Stimulated activated CD4-positive, alpha-beta T cell treated with anti-CD3 and anti-CD28 coated beads, TNF-alpha, amount 100 ng/mL, for 4 hours (primary cell): ENCODE measurements at places on chromosomes 4 and X.

DNA sequence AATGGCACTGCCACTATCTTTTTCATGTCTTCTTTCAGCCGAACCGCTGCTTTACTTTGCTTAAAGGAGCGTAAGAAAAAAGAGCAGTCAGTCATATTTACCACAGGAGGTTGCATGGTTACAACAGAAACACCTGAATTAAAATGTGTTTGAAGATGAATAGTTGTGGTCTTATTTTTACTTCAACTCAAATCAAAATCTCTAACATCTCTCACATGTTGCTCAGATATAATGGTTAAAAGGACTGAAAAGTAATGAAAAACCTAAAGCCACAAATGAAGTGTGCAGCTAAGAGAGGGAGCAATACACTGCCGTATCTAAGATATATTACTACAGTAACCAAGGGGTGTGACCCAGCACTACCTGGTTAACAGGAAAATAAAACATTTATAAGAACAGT lies 27.4 kb downstream of the FAM13A start:
- DNase-seq, result no peak

GRCh38 chr4:147037069-147037468 lies 91.4 kb upstream of the TTC29 start:
- no peak for DNase-seq

DNA sequence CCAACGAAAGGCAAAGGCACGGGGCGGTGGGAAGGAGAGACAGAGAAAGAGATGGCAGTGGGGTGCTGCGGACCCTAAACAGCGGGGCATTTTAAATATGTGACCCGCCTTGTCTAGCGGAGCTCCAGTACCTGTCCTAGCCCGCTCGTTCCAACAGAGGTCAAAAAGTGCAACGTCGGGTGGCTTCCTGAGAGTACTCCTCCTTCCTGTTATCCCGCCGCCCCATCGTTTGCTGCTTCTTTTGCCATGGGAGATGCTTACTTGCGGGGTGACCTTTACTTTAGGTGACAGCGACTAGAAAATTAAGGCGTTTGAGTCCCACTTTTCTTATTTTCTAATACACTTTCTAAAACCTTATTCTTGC lies 735 bp downstream of the NRK start:
- DNase-seq, result no peak

DNA sequence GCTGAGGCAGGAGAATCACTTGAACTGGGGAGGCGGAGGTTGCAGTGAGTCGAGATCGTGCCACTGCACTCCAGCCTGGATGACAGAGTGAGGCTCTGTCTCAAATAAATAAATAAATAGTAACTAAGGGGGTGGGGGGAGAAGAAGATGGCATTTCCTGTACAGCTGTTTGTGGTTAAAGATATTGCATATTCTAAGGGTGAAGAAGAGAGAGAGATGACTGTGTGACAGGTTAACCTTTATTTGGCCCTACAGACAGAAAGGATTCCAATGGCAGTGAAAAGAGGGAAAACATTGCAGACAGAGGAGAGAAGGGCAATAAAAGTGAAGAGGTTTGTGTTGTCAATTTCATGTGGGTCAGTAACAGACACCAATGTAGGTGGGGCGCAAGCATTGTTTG lies 9.4 kb downstream of the TASL start:
- no peak for DNase-seq

GRCh38 chr4:16043642-16044498 lies 40.0 kb downstream of the PROM1 start:
- no peak for DNase-seq

GRCh38 chrX:48466696-48467095 lies 3.4 kb downstream of the SLC38A5 start:
- DNase-seq, result no peak

- DNase-seq, result no peak
Measured at GRCh38 chr4:158816955-158817354, 48.1 kb downstream of the FNIP2 start.

DNA sequence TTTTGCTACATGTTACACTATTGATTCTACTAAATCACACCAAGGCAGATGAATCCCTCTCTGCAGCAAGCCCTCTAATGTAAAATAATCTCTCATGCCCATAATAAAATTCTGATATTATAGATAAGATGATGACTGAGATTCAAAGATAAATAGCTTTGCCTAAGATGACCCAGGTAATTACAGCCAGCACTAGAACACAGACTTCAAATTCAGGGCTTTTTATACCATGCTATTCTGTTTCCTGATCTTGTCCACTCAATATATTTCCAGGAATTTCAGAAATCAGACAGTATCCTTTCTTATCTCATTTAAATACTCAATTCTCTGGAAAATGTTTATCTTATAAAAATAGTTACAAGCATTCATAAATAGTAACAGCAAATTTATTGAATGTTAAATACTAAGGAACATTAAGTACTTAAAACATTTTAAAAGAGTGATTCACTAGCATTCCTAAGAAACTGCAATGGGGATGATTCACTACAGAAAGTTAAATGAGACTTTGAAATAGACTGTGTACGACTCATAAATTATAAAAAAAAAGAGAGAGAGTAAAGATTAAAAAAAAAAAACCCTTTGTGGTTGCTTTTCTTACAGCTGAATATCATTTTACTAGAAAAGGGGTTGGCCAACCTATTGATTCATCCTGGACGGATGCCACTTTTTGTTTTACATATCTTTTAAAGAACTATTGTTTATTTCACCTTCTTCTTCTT lies 45.8 kb upstream of the IL21 start:
- DNase-seq, result no peak

DNA sequence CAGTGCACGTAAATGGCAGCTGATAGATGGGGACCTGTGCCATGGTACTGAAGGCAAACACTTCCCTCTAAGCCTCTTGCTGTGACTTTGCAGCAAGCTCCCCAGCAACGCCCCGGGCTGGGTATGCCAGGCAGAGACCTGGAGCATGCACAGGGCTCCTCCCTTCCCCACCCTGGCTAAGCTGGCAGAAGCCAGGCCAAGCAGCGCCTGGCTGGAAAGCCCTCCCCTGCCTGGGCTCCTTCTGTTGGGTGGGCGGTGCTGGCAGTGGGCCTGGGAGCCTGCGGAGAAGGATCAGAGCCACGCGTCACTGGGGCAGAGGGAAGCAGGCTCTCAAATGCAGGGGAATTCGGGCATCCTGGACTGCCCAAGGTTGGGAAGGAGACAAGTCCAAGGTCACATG lies 3.6 kb downstream of the ATP2B3 start:
- DNase-seq, result no peak

- DNase-seq, result no peak
Measured at GRCh38 chr4:107718351-107718965, 1.6 kb downstream of the PAPSS1 start.

GRCh38 chrX:136899221-136899620 lies 18.7 kb upstream of the RBMX start:
- no peak for DNase-seq

DNA sequence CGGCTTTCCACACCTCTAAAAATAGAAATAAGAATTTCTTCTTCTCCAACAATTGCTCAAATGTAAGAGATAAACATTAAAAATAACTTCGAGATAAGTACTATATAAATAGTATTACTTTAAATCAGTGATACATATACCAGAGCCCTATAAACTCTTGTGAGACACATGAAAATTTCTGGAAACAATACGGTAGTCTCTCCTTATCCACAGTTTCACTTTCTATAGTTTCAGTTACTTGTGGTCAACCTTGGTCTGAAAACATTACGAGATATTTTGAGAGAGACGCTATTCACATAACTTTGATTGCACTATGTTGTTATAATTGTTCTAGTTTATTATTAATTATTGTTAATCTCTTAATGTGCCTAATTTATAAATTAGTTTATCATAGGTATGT lies 101.5 kb upstream of the CXXC4 start:
- no peak for DNase-seq

GRCh38 chr4:176927664-176928063 lies 134.9 kb upstream of the VEGFC start:
- DNase-seq, result no peak

GRCh38 chrX:29215251-29215650 lies 628.0 kb downstream of the IL1RAPL1 start:
- no peak for DNase-seq

GRCh38 chrX:15600745-15601144 lies at the start of gene ACE2:
TSS of gene ACE2 (minus strand) at chrX:15600960. CDS start at chrX:15600911, 49 bp downstream.
- no peak for DNase-seq

DNA sequence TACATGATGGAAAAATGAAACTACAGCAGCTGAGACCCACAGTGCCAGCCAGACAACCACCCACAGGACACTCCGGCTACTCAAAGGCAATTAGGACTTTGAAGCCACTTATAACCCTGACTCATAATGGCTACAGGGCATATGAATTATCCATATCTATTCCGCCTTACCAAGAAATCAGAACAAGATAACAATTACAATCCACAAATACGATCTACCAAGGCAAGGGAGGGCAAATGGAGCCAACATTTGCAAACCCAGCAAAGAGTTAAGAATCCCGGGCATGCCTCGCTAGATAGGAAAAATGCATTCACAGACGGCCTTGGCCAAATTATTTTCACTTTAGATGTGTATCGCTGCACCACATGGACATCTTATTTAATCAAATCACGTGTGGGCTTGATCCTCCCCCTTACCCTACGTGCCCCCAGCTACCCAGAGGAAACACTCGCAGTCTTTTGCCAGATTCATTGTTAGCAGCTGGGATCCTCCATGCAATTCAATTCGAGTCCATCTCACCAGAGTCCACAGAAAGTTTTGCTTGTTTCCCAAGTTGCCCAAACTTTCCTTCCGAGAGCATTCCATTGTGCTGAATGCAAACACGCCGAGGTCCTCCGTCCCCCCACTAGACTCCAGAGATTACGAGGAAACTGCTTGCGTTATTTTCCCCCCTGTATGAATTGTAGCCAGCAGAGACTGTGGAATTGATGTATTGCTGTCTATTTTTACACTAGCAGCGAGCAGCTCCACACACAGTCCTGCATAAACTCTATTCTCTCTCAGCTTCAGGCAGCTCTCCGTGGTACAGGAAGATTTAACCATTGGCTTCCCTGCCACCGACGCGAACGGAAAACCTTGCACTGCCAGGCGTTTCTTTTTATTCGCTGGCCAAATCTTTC lies 1.2 kb downstream of the PPARGC1A start:
- DNase-seq, result no peak

DNA sequence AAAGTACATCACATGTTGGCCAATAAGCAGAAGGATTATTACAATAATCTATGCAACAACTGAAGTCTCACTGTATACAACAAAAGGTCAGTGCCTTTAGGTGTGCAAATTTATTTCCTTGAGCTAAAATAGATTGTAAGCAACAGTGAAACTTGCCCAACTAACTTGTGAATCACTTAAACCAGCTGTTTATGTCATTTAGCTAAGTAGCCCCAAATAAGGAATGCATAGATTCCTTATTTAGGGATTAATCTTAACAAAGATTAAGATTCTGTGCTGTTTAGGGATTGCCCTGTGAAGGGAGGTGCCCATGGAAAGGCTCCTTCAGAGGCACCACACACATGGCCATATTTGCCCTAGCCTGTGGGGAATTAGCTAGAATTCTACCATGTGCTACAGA lies 168.6 kb downstream of the MAML3 start:
- DNase-seq, result no peak

GRCh38 chr4:109728385-109728784 lies 1.5 kb downstream of the PLA2G12A start:
- no peak for DNase-seq

DNA sequence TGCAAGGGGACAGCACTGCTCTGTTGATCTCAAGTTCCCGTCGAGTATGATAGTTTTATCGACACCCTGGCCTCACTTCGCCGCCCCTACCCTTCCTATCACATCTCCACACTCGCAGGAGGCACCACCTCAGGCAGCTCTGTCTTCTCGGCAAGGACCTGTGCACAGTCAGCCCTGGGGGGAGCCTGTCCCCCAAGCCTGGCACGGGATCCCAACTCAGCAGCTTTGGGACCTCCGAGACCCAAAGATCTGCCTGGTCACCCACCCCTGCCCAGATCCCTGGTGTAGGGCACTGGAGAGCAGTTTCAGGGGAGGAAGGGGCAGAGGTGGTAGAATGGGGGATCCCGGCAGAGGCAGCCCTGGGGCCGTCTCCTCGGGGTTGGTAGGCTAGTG lies 18.0 kb upstream of the UBA1 start:
- DNase-seq, result no peak

- DNase-seq, result no peak
Measured at GRCh38 chr4:165302658-165303057, 24.8 kb upstream of the MSMO1 start.

- DNase-seq, result no peak
Measured at GRCh38 chr4:6753103-6753560, 29.4 kb upstream of the KIAA0232 start.

GRCh38 chr4:152983774-152984411 lies 47.8 kb downstream of the FHDC1 start:
- no peak for DNase-seq

DNA sequence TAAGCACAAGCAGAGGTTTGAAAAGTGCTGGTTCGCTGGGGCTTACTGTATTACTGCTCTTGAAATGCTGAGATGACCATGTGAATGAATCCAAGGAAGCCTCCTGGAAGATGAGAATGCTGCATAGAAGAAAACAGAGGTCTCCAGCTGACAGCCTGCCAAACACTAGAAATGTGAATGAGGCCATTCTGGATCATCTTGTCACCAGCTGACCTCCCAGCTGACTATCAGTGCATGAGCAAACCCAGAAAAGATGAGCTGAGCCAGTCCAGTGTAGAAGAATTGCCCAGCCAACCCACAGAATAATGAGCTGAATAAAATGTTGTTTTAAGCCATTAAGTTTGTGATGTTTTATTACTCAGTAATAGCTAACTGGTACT lies 49.1 kb upstream of the DYNLT3 start:
- DNase-seq, result no peak

GRCh38 chrX:8861908-8862307 lies 60.7 kb upstream of the FAM9A start:
- no peak for DNase-seq

DNA sequence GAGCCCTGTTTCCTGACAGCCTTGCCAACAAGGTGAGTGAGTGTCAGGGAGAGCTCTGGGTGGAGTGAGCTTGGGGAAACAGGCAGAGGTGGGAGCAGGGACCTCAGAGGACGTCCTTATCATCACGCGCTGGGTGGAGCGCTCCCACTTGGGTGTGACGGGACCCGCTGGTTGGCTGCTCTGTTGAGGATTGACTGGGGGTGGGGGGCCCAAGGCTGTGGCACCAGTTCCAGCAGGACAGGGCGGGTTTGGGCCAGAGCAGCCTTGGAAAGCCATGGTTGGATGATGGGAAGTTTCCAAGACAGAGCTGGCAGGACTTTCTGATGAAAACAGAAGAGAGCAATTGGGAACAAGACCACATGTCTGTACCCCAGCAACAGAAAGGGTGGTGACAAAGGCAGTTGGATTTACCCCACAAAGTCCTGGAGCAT lies 3.0 kb upstream of the PCGF3 start:
- DNase-seq, result no peak

DNA sequence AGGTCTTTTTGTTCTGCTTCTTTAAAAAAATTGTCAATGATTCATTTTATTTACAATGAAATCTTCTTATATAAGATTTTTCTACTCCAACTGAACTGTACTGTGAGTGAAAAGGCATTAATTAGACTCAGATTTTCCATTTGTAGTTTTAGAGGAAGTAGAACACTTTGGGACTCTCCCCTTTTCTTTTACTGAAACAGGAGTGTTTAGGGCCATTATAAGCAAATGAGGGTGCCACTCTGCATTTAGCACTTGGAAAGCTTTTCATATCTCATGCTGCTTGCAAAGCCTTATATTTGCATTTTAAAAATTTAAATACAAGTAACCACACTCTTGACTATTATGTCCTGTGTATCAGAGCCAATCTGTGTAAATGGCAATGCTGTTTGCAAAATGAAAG lies 584.3 kb downstream of the KLHL13 start:
- no peak for DNase-seq
